Fibroblast of skin of right biceps (primary cell): ENCODE measurements at places on chromosomes 6 and 20.

GRCh38 chr20:57009355-57009754, 257.1 kb downstream of the BMP7 start:
- no peak for DNase-seq

DNA sequence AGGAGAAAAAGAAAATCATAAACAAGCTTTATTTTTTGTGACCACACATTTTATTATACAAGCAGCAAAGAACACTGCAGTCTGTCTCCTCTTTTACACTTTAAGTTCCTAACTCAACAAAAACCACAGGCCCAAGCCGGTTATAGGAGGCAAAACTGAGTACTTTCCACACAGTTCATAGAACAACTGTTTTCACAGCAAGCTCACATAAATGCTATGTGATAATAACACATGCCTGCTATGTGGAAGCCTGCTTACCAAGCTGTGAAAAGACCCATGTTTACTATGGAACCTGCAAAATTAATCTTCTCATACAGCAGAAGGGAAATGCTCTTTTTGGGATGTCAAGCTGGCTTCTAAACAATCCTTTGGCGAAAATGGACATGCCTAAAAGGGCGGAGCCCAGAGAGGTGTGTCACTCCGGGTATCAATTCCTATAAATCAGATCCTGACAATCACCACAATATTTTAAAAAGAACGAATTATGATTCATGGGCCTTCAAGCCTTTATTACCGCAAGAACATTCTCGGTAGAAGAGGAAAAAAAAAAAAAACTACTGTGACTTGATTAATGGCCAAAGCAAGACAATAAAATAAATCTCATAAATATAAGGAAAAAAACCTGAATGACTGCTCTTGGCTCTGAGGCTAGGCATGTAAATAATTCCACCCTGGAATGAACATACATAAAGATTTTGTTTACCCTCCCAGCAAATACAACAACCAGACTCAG, 2.6 kb downstream of the TRERF1 start:
- no peak for DNase-seq

DNA sequence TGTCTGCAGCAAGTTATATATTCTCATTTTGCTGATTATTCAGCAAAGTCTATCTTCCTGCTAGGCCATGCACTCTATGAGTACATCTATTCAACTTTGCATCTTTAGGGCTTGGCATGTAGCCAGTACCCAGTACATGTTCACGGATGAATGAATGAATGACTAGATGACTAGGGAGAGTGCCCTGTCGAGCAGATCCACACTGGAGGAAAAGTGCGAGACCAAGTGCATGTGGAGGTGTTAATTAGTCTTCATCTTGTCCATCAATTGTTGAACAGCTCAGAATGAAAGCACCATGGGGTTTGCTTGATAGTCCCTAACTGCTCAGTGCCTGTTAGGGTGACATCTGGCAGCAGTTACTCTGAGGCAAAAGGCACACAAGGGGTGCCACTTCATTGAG, 30.4 kb downstream of the TM9SF4 start:
- DNase-seq = no peak

DNA sequence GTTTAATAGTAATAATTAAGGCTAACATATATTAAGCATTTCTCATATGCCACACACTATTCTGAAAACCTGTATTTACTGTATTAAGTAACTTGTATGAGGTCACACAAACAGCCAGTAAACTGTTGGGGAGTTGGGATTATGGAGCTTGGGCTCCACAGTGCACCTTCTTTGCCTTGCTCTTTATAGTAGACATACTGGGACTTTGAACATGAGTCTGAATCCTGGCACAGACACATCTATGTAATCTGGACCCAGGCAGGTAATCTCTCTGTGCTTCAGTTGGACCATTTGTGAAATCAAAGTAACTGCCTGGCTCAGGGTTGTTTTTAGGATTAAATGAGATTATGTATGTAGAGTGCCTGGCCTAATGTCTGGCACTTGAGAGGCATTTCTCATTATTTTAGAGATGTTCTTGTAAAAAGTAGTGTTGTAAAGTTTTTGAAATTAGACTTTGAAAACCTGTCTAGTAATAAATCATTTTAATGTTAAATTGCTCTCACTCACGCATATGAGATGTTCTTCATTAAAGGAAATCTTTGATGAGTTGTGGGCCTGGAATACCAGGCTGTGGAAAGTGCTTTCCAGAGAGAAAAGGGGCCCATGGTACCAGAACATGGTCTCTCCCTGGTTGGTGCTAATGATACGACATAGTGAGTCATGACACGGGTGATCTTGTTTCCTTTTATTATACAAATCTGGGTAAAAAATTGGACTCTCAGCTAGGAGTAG, 34.3 kb downstream of the LRRC1 start:
- DNase-seq = no peak

GRCh38 chr20:13081877-13082276, 73.1 kb downstream of the SPTLC3 start:
- DNase-seq = no peak

- no peak for DNase-seq
Observed at GRCh38 chr20:19743640-19743995, 14.4 kb upstream of the RIN2 start.

- DNase-seq = no peak
Observed at GRCh38 chr6:73704798-73705197, 8.8 kb downstream of the CD109 start.

- no peak for DNase-seq
Observed at GRCh38 chr20:62734881-62735280, 26.2 kb downstream of the NTSR1 start.

DNA sequence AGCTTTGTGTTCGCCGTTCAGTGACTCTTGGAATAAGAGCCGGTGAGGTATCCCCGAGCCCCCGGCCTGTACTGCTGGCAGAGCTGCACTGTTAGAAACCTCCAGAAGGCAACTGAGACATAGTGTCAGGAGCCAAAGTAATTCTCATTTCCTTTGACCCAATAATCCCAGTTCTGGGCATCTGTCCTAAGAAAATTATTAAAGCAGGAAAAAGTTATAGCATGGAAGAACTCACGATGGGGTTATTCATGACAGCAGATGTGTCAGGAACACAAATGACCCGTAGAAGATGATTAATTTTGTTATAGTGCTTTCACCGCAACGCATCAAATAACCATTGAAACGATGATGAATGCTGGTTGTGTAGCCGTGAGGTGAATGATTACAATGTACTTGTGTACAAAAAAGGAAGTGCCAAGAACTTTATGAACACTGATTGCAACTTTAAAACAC, 20.3 kb downstream of the CYP21A2 start:
- peak; percentile 8 for DNase-seq

DNA sequence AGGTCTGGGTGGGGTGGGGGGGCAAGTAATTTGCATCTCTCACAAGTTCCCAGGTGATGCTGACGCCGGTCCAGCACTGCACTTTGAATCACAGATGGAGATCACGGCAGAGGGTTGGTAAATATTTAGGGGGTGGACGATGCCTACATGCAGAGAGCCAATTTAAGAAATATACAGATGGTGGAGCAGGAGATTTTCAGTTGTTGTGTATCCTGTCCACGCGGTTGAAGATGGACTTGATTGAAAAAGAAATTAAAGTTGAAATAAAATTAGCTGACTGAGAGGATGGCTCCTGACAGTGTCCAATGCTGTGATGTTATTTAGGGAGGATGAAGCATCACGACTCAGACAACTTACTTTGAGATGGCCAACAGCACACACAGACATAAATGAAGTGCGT, 74.6 kb downstream of the PHACTR3 start:
- DNase-seq = no peak
